ENCODE measurements at places on chromosomes 7 and 10.

DNA sequence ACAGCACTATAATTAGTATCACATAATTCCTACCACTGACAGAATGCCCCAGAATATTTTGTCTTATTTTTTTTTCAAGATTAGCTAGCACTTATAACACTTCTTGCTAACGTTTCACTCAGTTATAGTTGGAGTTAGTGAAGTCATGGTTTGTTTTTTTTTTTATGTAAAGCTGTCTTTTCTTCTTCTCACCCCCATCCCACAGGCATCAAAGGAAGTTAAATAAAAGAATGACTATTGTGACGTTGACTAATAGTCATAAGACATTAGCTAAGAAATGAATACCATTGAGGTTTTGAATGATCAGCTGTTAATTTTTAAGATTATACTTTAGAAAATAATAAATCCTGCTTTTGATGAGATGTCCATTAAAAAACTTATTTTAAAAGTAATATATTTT, 498.3 kb downstream of the GFRA1 start:
- DNase-seq = no peak

- no peak for DNase-seq
Observed at GRCh38 chr10:10684972-10685371, 332.7 kb upstream of the CELF2 start.

- DNase-seq = no peak
Observed at GRCh38 chr7:99839287-99840021, 11.6 kb downstream of the CYP3A43 start.

DNA sequence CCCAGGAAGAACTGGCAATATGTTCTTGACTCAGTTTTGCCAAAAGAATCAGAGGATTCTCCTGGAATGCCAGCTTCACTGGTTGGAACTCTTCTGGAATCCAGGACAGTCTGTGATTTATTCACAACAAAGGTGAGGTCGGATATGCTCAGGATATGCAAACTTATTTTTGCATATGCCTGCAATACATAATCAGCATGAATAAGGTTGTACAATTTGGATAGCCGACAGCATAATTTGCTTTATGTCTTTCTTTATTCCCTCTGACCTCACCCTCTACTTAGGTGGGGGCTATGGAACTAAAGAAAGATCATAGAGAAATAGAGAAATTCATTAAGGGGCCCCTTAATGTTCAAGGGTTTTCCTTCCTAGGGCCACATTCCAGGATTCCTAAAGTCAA, 57.6 kb upstream of the AKR1E2 start:
- DNase-seq = no peak

DNA sequence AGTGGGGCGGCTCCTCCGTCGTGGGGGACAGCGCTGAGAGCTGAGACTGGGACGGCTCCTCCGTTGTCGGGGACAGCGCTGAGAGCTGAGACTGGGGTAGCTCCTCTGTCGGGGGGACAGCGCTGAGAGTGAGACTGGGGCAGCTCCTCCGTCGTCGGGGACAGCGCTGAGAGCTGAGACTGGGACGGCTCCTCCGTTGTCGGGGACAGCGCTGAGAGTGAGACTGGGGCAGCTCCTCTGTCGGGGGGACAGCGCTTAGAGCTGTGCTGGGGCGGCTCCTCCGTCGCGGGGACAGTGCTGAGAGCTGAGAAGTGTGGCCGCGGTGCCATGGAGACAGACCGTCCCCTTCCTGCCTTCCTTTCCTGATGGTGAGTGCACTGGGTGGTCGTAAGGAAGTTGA, 136.4 kb downstream of the DYNC2I1 start:
- DNase-seq = no peak

- DNase-seq = peak; percentile 45
Observed at GRCh38 chr7:22694597-22695207, 32.3 kb upstream of the IL6 start.

- no peak for DNase-seq
Observed at GRCh38 chr7:45104844-45105587, 6.5 kb downstream of the TBRG4 start.

GRCh38 chr7:87427288-87427687, 48.2 kb downstream of the ABCB4 start:
- no peak for DNase-seq

- DNase-seq = no peak
Observed at GRCh38 chr7:147775516-147776284, 814.9 kb upstream of the C7orf33 start.

- no peak for DNase-seq
Observed at GRCh38 chr10:26457088-26457487, 18.9 kb downstream of the APBB1IP start.

- no peak for DNase-seq
Observed at GRCh38 chr7:150901160-150902035, 49.1 kb downstream of the AOC1 start.

DNA sequence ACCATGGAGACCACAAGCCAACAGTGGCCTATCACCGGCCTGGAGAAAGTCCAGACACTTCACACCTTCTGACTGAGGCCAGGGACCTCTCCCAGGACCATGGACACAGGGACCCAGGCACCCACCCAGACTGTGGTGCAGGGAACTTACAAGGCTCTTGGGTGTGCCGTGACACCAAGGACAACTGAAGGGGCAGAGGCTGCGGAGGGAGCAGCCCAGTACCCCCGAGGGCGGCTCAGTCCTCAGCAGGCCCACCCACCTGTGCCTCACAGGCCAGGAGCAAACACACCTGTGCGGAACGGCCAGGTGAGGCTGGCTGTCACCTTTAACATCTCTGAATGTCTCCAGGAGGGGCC, 182.3 kb downstream of the MAD1L1 start:
- no peak for DNase-seq

GRCh38 chr10:105807935-105808587, 1167.0 kb downstream of the SORCS3 start:
- DNase-seq = no peak

- DNase-seq = no peak
Observed at GRCh38 chr10:88459530-88459929, 123.6 kb downstream of the RNLS start.

- peak; percentile 14 for DNase-seq
Observed at GRCh38 chr7:98107313-98107721, 655 bp downstream of the LMTK2 start.
